ENCODE measurements at places on chromosomes 16 and 17.
A peak's percentile ranks its signal among the peaks of the same experiment; 100 is the strongest.

DNA sequence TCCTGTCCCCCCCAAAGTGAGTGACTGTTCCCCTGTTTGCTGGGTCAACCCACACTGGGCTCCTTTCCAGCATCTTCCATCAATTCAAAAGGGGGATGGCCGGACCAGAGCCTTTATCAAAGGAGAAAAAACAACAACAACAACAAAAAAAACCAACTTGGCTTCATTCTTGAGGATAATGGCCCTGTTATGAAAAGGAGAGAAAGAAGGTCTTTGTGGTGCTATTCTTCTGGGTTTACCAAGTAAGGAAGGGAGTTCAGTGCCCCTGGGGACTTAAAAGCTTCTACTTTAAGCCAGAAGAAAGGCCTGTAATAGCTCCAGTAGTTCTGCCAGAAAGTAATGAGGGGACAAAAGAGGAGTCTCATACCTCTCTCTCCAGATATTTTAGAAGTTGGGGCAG lies 71.5 kb downstream of the RGS9 start:
- DNase-seq: no peak

GRCh38 chr17:19372011-19372370 lies 6.3 kb upstream of the MAPK7 start:
- DNase-seq: no peak

DNA sequence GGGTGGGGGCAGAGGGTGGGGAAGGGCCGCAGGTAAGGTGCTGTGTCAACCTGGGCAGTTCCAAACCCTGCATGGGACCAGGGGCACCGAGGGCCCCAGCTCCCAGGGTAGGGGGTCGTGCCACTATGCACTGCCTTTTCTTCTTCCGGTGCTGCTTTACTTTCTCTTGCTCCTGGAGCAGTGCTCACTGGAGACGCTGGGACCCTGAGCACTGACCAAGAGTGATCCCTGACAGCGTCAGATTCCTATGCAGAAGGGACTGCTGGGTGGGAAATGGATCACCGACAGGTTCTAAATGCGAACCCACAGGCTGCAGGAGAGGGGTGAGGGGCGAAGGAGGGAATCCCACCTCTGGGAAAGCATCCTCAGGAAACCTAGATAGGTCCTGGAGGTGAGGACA lies 470.1 kb downstream of the SOX9 start:
- no peak for DNase-seq

- no peak for DNase-seq
These were observed 32.2 kb downstream of the TEX2 start for GRCh38 chr17:64230791-64231408.

- DNase-seq: no peak
These were observed 14.4 kb downstream of the CUEDC1 start for GRCh38 chr17:57940653-57941329.

GRCh38 chr17:36979565-36979941 lies 30.8 kb downstream of the AATF start:
- no peak for DNase-seq

GRCh38 chr16:87812200-87812656 lies 46.4 kb upstream of the KLHDC4 start:
- no peak for DNase-seq

DNA sequence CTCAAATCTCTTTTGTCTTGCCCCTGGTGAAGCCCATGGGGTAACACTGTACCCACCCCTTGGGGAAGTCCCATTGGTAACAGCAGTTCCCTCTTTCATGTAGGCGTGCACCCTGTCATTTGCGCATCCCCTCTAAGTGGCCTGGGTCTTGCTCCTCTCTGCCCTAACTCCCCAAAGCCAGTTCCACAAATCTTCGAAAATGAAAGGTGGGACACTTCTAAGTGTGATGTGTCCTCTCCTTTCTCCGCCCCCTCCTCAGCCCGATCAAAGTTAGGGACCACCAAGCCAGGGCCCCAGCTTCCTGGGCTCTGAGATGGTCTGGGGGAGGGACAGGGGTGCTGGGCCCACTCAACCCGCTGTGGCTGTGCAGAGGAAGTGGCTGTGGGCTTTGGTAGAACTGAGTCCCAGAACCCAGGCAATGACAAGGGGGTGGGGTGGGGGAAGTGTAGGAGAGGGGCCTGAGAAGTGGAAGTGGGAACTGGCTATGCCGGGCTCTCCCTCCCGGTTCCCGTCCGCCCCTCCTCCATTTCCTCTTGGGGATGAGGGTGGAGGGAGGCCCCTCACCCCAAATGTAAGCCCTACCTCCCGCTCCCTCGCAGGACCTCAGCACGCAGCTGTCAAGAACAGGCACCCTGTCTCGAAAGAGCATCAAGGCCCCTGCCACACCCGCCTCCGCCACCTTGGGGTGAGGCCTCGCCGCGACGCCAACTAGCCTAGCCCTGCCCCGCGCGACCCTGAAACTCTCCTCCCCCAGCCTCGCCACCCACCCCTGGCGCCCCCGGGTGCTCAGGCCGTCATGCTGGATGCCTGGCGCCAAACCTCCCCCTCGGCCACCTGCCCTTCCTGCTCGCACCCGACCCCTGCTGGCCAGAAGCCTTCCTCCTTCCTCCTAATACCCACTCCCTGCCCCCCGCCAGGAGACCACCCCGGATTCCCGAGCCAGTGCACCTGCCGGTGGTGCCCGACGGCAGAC lies 8.7 kb downstream of the ABI3 start:
- peak; percentile 76 for DNase-seq

DNA sequence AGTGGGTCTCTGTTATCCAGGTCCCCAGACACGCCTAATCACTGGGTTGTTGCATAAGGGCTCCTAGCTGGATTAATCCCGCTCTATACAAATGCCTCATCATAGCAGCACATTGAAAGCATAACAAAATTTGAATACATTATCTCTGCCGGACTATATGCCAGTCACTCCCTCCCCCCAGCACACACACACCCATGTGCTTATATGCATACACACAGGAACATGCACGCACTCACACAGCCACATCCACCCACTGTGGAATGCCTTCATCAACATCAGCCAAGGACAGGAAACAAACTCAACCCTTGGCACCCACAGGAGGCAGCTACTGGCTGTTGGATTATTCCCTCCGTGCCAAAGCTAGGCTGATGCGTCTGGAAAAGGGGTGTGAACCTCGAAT lies 3.5 kb upstream of the CDH13 start:
- DNase-seq: no peak

DNA sequence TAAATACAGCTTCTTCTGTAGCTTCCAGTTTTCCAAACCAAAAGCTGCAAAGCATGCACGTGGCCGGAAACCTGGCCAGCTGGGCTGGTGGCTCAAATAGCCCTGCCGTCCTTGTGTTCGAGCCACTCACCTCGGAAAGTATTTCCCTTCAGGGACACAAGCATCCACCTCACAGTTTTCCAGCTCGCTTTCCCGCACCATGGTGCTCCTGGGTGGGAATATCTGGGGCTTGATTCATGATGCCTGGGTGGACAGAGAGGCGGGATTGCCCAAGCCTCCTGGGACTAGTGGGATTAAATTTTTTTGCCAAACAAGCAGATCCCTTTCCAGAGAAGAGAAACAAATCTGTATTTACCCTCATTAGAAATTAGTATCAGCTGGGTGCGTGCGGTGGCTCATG lies 7.1 kb upstream of the MVD start:
- DNase-seq: no peak

- no peak for DNase-seq
These were observed 107.9 kb downstream of the RAP1GAP2 start for GRCh38 chr17:2904135-2904534.

- DNase-seq: peak; percentile 3
These were observed 76.9 kb upstream of the GNG13 start for GRCh38 chr16:877242-878071.

DNA sequence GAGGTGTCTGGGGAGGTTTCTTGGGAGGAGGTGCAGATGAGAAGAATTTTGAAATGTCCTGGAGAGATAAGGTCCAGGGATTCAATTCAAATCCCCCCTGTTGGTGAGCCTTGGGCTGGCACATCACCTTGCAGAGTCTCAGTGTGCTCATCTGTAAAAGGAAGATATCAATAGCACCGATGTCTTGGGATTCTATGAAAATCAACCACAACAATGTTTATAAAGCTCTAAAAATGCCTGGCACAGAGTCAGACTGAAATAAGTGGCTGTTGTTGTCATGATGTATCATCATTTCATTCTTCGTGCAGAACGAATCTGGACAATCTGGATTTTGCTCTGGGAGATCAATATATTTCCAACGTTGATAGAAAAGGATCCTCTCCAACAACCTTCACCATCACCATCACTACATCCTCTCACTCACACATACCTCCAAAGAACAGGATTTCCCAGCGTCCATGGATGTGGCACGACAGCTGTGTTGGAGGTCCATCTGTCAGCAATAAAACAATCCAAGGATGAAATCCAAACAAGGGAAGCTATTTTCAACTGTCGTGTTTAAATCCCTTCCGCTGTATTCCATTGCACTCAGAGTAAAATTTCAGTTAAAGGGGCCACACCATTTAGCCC lies 393.7 kb upstream of the DYNLRB2 start:
- DNase-seq: no peak

GRCh38 chr16:67013233-67013822 lies 15.6 kb upstream of the CBFB start:
- no peak for DNase-seq
